ENCODE measurements at places on chromosomes 7 and 10.

DNA sequence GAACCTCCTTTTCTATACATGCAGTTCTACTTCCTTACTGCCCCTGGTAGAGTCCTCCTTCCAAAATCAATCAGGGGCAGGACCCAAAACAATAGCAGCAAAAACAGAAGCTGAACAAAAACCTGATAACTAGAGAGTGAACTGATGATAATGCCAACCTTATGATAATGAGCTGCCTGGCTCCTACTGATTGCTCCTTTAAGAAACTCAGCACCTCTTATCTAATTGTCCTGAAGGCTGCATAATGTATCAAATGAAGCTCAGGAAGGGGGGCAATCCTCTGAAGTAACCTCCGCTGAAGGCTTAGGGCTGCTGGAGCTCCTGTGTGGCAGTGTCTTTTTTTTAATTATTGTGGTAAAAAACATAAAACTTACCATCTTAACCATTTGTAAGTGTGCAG, 257.0 kb downstream of the PHTF2 start:
- DNase-seq = no peak
- H3K27ac ChIP-seq = no peak overlapping the region
- H3K4me1 ChIP-seq = no peaks in the 10 kb centered on the region
- H3K36me3 ChIP-seq = no peaks in the 10 kb centered on the region
- no peak overlapping the region for H3K4me3 ChIP-seq
- no peaks in the 10 kb centered on the region for H3K27me3 ChIP-seq

- H3K27ac ChIP-seq = no peak overlapping the region
- H3K36me3 ChIP-seq = no peaks in the 10 kb centered on the region
- no peaks in the 10 kb centered on the region for H3K4me1 ChIP-seq
- H3K27me3 ChIP-seq = no peaks in the 10 kb centered on the region
These were observed 349.6 kb downstream of the TFEC start for GRCh38 chr7:115680921-115681320.

DNA sequence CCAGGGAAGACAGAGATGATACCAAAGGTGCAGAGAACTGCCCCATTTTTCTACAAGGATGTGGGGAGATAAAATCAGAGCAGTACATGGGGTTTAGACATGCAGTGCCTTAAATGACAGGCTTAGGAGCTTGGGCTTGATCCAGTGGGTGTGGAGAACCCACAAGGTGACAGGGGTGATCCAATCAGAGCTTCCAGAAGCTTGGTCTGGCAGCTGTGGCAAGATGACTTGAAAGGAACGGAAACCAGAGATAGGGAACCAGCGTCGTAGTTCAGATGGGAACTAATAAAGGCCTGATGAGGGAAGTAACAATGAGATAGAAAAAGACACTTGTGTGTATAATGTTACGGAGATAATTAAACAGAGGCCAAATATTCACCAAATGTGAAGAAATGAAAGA, 80.7 kb downstream of the SLC37A3 start:
- H3K27ac ChIP-seq = no peak overlapping the region
- no peaks in the 10 kb centered on the region for H3K4me1 ChIP-seq
- DNase-seq = no peak
- no peaks in the 10 kb centered on the region for H3K36me3 ChIP-seq

- H3K4me1 ChIP-seq = no peaks in the 10 kb centered on the region
- no peaks in the 10 kb centered on the region for H3K27me3 ChIP-seq
- no peak overlapping the region for H3K4me3 ChIP-seq
- H3K36me3 ChIP-seq = no peaks in the 10 kb centered on the region
- no peak for DNase-seq
- H3K27ac ChIP-seq = no peak overlapping the region
These were observed 285.9 kb downstream of the LRMDA start for GRCh38 chr10:75717126-75717916.

GRCh38 chr7:79548727-79549126, 95.3 kb upstream of the MAGI2 start:
- no peaks in the 10 kb centered on the region for H3K4me1 ChIP-seq
- no peak for DNase-seq
- no peaks in the 10 kb centered on the region for H3K36me3 ChIP-seq
- H3K27ac ChIP-seq = no peak overlapping the region

DNA sequence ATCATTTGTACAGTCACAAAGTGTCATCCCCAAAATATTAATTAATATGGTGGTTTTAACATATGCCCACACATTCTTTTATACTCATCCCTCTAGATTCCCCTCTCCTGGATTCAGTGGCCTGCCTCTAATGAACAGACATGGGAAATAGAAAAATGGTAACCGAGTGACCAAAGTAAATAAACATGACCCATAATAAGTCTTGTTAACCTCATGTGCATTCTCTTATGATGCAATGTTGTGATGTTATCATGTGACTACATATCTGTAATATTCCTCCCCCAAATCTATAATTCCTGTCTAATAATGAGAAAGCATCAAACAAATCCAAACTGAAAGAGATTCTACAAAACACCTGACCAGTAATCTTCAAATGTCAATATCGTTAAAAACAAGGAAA, 164.5 kb upstream of the PRSS1 start:
- H3K27ac ChIP-seq = no peak overlapping the region
- no peaks in the 10 kb centered on the region for H3K36me3 ChIP-seq

DNA sequence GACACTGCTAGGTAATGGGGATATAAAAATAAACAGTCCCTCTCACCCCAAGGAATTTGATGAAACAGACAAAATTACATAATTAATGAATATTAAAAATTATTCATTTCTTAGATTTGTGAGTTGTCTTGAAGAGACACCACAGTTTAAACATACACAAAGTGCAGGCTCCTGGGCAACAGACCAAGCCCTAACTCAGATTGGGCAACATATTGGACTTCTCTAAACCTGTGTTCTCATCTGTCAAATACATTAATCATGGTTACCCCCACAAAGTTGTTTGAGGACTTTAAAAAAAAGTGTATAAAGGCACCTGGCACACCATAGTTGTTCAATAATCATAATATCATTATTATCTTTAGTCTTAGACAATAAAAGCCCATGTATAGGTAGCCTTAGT, 62.5 kb upstream of the CAPZA2 start:
- no peak overlapping the region for H3K4me3 ChIP-seq
- H3K27me3 ChIP-seq = no peaks in the 10 kb centered on the region
- no peak for DNase-seq

DNA sequence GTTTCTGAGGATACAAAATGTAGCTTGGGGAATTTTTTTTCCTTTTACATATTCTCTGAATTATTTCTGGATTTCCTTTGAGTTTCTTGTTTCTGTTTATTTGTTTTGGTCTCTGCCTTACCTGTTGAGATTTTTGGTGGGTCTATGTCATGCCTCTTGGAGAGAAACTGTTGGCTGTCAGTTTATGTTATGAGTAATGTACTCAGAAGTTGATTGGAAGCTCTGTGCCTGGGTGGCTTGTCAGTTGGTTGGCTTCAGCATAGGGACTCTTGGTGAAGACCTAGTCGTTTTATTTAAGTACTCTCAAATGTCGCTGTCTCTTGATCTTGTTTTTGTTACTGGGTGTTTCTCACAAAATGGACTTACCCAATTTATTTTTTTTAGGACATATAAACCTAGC, 132.4 kb downstream of the CDK14 start:
- no peaks in the 10 kb centered on the region for H3K4me1 ChIP-seq
- DNase-seq = no peak
- no peaks in the 10 kb centered on the region for H3K27me3 ChIP-seq
- H3K4me3 ChIP-seq = no peak overlapping the region

GRCh38 chr7:121187222-121187621, 141.6 kb upstream of the WNT16 start:
- H3K27ac ChIP-seq = no peak overlapping the region
- no peak overlapping the region for H3K4me3 ChIP-seq
- H3K36me3 ChIP-seq = no peaks in the 10 kb centered on the region
- no peaks in the 10 kb centered on the region for H3K4me1 ChIP-seq
- DNase-seq = no peak

DNA sequence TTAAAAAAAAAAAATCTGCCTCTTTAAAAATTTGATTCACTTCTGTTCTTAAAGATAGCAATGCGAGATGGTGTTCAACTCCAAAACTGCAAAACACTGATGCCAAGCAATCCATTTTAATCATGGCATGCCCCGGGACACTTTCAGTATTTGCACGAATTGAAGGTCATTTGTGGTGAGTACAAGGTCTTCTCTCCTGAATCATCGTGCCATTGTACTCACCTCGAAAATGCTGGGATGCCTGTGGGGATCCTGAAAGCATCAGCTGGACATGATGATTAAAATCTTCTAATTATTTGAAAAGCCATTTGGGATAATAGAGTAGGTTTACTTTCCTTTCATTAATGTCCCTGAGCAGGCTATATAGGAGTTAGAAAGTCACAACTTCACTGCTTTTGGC, 125.1 kb upstream of the NRP1 start:
- no peaks in the 10 kb centered on the region for H3K36me3 ChIP-seq
- H3K27me3 ChIP-seq = no peaks in the 10 kb centered on the region
- no peak for DNase-seq
- H3K4me3 ChIP-seq = no peak overlapping the region

DNA sequence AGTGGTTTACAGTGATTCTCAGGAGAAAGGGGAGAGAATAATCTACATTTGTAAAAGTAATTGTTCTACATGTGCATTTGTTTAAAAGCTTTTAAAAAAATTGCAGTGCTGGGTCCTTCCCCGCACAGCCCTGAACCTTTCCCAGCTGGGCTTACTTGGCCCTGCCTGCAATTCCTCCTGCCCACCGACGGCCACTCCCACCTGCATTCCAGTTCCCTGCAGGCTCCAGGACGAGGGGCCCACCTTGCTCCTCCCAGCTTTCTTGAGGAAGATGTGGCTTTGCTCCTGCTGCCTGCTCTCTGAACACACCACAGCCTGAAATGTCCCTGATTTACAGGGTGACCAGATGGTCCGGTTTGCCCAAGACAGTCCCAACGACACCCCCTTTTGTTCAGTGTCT, 222.7 kb downstream of the PRPF18 start:
- H3K27me3 ChIP-seq = peaks cover 7% of the 10 kb centered on the region
- no peak for DNase-seq
- H3K27ac ChIP-seq = no peak overlapping the region
- no peaks in the 10 kb centered on the region for H3K36me3 ChIP-seq

GRCh38 chr7:6268023-6268900, 4.2 kb downstream of the CYTH3 start:
- H3K4me3 ChIP-seq = no peak overlapping the region
- no peak overlapping the region for H3K27ac ChIP-seq
- no peaks in the 10 kb centered on the region for H3K36me3 ChIP-seq
- no peak for DNase-seq
- H3K4me1 ChIP-seq = peaks cover 6% of the 10 kb centered on the region

DNA sequence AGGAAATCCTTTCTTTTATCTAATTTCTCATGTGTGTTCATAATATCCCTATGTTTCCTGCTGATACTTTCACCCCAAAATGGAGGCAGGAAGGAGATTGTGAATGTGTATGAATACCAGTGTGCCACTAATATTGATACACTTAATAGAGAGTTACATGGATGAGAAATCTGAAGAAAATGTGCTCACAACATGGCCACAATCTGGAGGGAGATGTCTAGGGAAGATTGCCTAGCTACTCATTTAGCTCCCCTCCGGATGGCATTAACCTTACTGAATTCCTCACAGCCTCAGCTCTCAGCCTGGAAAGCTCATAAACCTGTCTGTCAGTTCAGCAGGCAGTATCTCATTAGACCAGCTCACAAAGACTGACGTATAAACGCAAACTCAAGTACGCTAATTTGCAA, 23.4 kb upstream of the DMTF1 start:
- no peak for DNase-seq
- H3K36me3 ChIP-seq = no peaks in the 10 kb centered on the region
- no peak overlapping the region for H3K4me3 ChIP-seq
- H3K27me3 ChIP-seq = no peaks in the 10 kb centered on the region
- H3K4me1 ChIP-seq = no peaks in the 10 kb centered on the region
- no peak overlapping the region for H3K27ac ChIP-seq

- no peak overlapping the region for H3K27ac ChIP-seq
- no peaks in the 10 kb centered on the region for H3K36me3 ChIP-seq
- peaks cover 18% of the 10 kb centered on the region for H3K4me1 ChIP-seq
These were observed 47.5 kb upstream of the AGR3 start for GRCh38 chr7:16929146-16929762.

DNA sequence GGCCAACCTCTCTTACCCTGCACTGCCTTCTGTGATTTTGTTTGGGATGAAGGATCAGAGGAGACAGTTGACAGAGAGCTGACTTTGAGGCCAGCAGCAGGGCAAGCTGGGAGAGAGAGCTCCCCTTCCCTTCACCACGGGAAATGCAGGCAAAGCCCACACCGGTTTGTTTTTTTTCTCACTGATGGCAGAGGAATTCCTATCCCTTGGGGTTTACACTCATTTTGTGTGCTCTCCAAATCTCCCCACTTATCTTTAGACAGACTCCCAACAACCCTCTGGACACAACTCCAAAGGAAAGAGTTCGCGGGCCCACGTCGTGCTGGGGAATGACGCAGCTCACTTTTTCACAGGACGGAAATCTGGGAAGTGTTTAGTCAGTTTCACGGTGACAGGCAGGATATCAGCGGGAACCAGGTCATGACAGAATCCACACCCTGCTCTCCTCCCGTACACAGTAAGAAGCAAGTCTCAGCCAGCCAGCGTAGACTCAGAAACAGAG, 68.3 kb upstream of the FAM171A1 start:
- no peak overlapping the region for H3K4me3 ChIP-seq
- no peaks in the 10 kb centered on the region for H3K27me3 ChIP-seq
- no peak for DNase-seq
- H3K27ac ChIP-seq = no peak overlapping the region
- no peaks in the 10 kb centered on the region for H3K36me3 ChIP-seq

DNA sequence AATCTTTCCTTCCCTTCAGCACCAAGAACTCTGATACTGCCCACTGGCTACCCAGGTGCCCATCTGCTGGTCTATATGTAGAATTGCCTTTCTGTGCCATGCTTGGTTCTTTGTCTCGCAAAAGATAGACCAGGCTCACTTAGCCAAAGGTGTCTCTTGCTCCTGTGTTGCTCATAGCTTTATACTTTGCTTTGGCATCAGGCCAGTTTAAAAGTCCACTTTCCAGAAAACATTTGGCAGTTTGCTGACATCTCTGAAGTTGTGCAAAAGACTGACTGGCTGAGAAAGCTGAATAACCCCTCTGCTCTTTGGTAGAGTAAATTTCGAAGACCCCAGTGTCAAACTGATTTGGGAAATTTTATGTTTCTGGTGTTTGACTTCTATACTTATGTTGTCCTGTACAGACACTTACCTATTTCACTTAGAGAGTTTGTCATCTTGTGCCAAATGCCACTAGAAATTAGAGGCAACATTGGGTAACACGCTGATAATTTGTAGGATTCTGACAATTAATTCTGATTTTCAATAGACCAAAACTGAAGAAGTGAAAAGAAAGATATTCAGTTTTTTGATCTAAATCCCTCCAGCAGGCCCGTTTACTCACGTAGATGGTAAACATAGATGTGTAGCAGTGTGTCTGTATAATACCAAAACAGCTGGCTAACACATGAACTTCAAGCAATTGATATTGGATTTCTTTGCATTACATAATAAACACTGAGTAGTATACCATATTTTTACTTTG, 91.1 kb downstream of the CPED1 start:
- H3K27ac ChIP-seq = no peak overlapping the region
- no peaks in the 10 kb centered on the region for H3K36me3 ChIP-seq
- DNase-seq = no peak
- no peaks in the 10 kb centered on the region for H3K27me3 ChIP-seq
- H3K4me1 ChIP-seq = no peaks in the 10 kb centered on the region

Measured in T-cell (primary cell).